Naive thymus-derived CD4-positive, alpha-beta T cell (primary cell): ENCODE measurements at places on chromosomes 5 and 9. TPM values are rescaled to one million over a fixed set of nuclear protein-coding genes. Genes with fewer than 3 reads are reported as not detected.

MEIKIN gene
- total RNA-seq, result 4.2 TPM

LTC4S gene
- 7.2 TPM for total RNA-seq

RAB14 gene
- total RNA-seq, result 54.5 and 60.7 TPM in 2 replicates

IFNA2 gene
- total RNA-seq, result not detected

CEMIP2 gene
- 106 TPM for total RNA-seq

HSPB3 gene
- not detected for total RNA-seq

PCDHGA3 gene
- total RNA-seq, result not detected

DND1 gene
- 2.1 TPM for total RNA-seq

DNA sequence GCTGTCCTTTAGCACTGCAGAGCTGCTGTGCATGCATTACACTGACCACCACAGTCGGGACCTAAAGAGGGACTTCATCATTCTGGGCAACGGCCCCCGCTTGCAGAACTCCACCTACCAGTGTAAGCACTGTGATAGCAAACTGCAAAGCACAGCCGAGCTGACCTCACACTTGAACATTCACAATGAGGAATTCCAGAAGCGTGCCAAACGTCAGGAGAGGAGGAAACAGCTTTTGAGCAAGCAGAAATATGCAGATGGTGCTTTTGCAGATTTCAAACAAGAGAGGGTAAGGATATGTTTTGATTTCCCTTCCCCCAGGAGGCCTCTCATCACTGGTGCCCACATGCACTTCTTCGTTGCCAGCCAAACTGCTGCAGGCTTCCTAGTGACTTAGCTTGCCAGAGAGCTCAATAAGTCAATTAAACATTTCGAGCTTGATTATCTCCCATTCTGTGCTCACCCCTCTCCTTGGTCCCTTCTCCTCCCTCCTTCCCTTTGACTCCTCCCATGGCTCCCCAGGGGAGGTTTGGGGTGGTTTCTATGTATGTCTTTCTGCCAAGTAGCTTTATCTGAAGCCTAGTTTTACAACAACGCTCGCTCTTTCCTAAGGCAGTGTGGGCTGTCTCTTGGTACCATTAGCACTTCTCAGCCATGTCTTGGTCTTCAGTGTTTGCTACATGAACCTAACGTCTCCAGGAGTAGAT lies 66.7 kb downstream of the ZNF462 start:
- no peak for DNase-seq

GRCh38 chr5:56494300-56494731 lies 261.2 kb upstream of the ANKRD55 start:
- DNase-seq, result no peak

DNA sequence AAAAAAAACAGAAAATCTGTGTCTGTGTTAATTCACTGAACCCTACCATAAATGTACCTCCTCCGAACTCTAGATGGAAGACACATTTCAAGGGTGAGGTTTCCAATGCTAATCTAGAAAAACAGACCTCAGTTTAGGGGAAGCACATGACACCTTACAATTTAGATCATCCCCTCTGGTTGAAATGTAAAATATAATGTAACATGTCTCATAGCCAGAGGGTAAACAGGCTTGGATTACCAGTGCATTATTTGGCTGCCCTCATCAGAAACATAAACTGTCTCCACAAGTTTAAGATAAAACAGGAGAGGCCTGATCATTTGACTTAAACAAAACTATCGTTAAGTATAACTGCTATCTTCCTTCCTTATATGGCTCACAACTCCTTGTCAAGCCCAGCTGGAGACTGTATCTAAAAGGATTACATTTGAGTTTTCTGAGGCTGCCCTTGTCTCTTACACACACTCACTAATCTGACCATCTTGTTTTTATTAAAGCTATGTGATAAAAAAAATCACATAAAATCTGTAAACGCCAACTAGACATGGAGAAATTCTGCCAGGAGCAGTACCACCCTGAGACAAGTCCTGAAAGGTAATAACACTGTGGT lies 105.7 kb downstream of the LURAP1L start:
- no peak for DNase-seq

DNA sequence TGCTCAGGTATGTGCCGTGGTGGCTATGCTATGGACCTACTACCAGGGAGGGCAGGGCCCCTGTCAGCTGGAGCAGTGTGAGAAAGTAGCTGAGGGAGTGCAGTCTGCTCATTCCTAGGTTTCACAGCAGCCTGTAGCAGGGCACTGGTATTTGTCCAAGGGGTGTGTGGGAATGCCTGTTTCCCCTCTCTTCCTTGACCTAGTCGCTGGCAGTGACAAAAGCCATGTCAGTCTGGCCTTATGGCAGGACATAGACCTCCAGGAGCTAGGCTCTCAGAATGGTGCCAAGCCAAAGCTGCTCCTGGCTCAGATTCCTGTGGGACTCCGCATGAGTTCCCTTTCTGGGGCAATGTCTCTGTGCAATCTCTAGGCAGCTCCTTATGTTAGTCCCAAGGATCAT lies 253.9 kb upstream of the TYRP1 start:
- no peak for DNase-seq

DNA sequence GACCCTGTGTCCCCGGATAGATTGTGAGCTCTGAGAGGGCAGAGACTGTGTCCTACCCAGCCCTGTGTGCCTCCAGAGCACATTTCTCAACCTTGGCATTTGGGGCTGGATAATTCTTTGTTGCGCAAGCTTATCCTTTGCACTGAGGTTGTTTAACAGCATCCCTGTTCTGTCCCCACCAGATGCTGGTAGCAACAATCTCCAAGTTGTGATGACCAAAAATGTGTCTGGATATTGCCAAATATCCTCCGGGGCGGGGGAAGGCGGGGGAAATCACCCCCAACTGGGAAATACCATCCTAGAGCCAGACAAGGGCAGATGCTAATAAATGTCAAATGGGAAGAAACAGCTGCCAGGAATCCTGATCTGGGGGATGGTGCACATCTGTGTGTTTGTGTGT lies 24.0 kb upstream of the TNIP1 start:
- no peak for DNase-seq

DNA sequence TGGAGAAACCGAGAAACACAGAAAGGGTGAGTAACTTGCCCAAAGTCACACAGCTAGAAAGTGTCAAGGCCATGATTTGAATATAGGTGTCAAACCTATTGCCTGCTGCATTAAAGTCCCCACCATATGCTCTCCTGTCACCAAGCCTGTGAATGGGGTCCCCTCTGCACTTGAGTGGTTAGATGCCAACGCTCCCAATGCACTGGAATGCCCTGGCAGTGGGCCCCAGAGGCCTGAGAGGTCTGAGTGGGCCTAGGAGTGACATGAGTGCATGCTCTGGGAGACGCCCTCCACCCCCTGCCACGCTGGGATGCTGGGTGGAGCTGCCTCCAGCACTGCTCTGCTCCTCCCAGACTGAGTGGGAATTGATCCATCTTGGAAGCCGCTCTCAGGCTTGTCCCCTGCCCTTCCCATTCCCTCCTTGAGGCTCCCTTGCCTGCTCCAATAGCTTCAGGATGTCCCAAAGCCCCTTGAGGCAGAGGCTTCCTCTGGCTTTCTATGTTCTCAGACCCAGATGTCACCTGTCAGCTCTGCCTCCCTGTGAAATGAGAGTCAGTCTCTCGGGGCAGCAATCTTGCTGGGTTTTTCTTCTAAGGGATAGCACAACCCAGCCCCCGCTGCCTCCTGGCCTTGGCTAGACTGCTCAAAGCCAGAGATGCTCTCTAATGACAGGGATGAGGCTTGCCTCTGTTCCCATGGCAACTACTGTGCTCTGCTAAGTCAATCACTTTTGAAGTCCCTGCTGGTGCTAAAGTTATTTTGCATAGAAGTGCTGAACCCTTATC lies 6.6 kb upstream of the ARSI start:
- DNase-seq, result no peak

- DNase-seq, result no peak
Measured at GRCh38 chr5:115985802-115986757, 23.8 kb downstream of the LVRN start.

DNA sequence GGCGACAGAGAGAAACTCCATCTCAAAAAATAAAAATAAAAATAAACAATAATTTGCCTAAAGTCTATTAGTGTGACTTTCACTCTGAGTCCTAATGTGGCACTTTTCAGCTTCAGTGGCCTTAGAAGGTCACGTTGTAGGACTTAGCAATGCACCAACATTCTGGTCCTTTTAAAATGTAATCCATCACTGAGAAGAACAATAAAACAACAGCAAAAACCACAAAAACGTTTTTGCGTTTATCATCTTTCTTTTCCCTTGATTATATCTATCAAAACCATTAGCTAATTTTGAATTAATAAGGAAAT lies 190.1 kb upstream of the ZNF608 start:
- DNase-seq, result no peak

DNA sequence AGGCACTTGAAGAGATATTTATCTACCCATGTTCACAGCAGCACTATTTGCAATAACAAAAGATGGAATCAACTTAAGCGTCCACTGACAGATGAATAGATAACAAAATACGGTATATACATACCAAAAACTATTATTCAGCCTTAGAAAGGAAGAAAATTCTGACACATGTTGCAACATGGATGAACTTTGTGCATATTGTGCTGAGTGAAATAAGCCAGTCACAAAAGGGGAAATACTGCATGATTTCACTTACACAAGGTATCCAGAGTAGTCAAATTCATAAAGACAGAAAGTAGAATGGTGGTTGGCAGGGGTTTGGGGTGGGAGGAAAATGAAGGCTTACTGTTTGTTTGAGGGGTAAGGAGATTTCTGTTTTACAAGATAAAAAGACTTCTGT lies 66.0 kb downstream of the FBN2 start:
- DNase-seq, result no peak

GRCh38 chr5:171810227-171810626 lies 24.6 kb downstream of the SMIM23 start:
- no peak for DNase-seq

DNA sequence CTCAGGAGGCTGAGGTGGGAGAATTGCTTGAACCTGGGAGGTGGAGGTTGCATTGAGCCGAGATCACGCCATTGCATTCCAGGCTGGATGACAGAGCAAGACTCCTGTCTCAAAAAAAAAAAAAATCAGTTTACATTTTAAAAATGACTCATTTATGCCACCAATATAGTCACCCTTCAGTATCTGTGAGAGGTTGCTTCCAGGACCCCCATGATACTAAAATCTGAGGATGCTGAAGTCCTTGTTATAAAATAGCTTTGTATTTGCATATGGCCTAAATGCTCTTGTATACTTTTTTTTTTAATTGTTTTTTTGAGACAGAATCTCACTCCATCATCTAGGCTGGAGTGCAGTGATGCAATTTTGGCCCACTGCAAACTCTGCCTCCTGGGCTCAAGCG lies 5.8 kb downstream of the OCLN start:
- DNase-seq, result no peak

DNA sequence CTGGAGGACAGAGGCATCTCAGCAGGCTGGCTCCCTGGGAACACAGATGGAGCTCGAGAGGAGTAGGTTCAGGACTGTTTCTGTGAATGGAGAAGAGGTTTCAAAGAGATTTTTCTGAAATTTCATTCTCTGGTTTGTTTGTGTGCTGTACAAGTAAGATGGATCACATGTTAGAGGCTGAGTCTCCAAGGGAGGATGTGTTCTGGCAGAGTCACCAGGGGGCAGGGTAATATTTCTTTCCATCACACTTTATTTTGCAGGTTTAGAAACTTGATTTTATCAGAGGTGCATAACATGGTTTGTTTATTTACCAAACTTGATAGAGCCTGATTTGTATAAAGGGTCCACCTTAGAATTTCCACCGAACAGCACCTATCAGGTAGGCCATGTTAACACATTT lies 69.2 kb upstream of the ARL15 start:
- no peak for DNase-seq

GRCh38 chr5:74786851-74787250 lies 19.8 kb downstream of the NSA2 start:
- no peak for DNase-seq

DNA sequence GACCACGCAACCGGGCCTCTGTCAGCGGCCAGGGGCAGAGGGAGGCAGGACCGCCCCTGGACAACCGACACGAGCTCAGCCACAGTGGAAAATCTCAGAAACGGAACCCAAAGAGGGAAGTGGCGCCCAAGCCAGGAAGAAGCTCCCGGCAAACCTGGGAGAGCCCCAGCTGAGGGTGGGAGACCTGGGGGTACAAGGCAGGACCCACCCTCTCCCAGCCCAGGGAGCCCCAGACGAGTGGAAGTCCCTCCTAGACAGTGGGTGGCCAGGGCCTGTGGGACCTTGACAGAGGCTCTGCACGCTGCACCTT lies 3.0 kb downstream of the SLC12A7 start:
- no peak for DNase-seq

DNA sequence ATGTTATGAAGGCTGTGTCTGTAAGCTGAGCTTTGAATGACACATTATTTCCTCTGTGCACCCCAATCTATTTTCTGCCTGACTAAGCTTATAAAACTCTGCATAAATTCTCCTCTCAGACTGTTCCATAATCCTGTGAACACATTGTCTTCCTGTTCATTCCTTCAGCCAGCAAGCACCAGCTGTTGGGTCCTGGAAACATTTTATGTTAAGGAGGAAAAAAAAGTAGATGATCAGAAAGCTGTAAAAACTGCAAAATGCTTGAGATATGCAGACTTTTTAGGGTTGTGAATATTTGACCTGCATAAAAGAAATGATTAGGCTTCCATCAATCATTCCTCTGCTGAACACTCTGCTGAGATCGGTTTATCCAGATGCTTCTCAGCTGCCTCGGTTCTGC lies 1246.0 kb upstream of the DMAC1 start:
- DNase-seq, result no peak

DNA sequence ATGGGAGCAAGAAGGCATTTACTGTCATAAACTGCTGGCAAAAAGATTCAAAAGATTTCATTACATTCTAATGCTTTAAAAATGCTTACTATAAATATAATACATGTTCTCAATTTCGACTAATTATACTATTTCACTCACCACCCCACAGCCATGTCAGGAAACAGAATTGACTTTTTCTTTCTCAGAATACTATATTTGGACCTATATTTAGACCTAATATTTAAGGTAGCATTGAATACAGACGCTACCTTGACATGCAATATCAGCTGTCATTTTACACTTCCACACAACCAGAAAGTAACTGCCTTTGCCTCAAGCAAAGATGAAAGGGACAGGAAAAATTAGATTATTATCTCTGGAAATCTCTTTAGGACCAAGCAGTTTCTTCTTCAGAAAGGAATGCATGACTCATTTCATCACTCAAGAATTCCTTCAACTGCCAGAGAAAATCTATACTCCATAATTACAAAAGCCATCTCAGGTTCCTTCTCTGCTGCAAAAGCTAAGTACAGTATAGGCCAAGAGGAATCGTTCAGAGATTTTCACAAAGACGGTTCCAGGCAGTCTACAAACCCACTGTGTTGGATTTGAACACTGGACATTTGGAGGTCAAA lies 11.8 kb upstream of the UBE2QL1 start:
- DNase-seq, result no peak

- DNase-seq, result no peak
Measured at GRCh38 chr5:1152771-1153282, 41.0 kb upstream of the SLC12A7 start.

DNA sequence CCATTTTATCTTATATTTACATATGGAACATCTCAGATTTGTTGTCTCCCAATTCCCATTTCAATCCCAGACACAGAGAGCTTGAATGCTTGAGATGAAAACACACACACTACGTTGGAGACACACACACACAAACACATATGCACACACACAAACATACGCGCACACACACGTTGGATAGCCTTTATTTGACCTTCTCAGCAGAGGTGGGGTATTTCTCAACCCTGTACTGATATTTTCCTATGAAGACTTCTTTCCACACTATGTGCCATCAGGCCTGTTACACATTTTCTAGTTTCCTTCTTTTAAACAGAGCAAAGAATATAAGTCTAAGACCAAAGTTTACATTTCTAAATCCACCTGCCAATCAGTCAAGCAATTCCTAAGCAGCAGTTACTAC lies 291.0 kb downstream of the TAF11L14 start:
- DNase-seq, result no peak
